ENCODE measurements at places on chromosomes 7 and 10.

GRCh38 chr7:92987095-92987494 is 130.7 kb downstream of the SAMD9 start:
- peak; percentile 88 for DNase-seq

DNA sequence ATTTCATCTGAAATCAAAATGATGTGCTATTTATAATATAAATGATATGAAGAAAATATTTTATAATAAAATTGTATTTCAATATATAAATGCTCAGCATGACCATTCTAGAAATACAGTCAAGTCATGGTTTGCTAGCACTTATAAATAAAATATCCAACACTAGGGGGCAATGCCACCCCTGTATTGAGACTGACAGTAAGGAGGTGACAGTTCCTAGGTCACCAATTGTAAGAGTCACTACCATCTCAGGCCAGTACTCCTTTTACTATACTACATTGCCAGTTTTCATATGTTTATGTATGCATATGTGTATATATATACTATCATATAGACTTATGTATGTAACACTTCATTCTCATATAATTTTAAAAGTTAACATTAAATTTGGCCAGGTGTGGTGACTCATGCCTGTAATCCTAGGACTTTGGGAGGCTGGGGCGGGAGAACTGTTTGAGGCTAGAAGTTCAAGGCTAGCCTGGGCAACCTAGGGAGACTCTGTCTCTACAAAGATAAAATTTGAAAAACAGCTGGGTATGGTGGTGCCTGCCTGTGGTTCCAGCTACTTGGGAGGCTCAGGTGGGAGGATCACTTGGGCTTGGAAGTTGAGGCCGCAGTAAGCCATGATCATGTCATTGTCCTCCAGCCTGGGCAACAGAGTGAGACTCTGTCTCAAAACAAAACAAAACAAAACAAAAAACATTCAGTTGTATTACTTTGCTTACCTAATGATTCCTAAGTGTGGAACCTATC is 2.4 kb upstream of the CNOT4 start:
- no peak for DNase-seq

- no peak for DNase-seq
Observed at GRCh38 chr7:99825873-99826272, 1.9 kb upstream of the CYP3A43 start.

DNA sequence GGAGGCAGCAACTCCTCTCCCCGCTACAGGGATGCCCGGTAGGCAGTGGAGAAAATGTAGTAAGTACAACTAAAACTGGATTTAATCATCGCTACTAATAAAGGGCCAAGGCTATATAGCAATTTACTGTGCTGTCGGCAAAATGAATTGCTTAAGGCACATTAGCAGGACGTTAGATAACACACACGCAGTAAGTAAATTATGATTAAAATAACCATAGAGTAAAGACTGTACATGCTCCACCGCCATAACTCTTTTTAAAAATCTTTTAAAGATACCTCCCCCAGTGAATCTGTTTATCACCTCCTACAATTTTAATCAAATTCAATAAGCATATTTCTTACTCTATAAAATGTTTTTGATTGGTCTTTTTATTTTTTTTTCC is 371.4 kb upstream of the MGMT start:
- no peak for DNase-seq

DNA sequence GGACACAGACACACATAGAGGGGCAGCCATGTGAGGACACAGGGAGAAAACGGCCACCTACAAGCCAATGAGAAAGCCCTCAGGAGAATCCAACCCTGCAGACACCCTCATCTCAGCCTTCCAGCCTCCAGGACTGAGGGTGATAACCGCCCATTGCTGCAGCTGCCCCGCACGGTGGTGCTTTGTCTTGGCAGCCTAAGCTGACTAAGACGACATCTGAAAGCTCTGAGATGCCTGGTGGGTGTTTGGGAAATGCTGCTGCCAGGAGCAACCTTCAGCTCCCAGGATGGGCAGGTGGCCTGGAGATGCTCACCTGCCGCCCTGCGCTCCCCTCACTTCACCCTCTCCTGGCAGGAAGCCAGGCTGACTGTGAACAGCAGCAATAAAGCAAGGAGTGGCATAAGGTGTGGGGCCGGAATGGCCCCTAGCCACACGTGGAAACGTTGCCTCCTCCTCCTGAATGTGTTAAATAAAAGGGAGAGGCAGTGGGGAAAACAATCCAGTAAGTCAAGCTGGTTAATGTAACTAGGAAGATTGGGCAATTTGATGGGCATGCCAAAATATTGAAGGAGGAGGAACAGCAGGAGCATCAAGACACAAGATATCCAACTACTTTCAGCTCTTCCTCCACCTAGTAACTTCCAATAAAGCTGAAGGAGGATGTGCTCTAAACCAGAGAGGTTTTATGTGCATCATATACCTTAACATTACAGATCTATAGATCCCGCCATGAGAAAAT is 121.5 kb downstream of the TNS3 start:
- DNase-seq = no peak

DNA sequence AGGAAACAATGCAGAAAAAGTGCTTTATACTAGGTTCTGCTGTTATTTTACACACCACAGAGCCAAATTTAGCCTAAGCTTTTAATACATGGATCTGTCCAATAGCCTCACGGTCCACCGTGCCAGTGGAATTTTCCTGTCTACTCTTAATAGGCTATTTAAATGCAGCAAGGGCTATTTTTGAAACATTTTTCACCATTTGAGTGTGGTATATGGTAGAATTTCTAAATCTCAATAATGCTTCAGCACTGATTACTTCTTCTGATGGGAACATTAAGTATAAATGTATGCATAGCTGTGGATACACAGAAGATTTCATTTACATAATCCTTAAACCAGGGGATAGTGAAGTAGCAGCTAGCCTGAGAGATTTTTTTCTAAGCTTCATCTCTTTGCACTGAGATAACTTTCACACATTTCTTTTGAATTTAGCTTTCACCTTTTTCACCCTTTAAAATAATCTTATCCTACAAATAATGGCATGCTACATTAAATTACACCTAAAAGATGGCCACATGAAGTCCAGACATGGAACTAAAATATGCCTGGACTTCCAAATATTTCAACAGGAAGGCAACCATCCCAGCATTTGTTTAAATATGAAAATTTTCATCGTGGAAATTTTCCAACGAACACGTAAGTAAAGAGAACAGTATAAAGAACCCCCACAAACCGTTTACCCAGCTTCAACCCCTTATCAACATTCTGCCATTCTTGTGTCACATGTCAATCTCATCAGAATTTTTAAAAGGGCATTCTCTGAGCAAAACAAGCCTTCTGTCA is 45.4 kb downstream of the AMPH start:
- DNase-seq = no peak

DNA sequence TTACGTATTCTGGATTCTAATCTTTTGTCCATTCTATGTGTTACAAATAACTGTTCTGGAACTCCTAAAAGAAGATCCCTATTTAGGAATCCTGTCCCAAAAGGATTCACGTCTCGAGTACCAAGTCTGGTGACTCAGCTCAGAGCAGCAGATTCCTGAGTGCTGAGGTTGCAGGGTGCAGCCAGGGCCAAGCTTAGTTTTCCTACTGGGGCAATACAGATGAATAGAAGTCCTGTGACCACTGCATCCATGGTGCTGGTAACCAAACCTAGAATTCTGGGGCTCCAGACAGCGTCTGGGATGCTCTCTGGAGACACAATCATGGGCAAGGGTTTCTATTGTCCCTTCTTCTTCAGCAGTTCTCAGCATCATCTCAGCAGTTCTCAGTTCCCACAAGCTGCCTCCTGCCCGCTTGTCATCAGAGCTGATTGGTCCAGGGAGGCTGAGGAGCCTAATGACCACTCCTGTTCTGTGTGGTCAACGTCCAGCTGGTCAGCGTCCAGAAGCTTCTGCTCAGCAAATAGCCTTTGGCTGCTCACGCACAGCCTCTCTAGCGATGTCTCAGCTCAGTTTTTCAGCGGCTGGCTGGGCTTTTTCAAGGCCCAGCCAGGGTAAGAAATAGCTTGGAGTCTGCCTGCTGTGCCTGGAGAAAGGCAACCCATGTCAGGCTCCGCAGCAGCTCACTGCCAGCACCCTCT is 50.4 kb upstream of the C7orf33 start:
- DNase-seq = peak; percentile 12

GRCh38 chr10:5742116-5742515 is 57.5 kb downstream of the TASOR2 start:
- DNase-seq = no peak

- no peak for DNase-seq
Observed at GRCh38 chr7:38819463-38819862, 89.5 kb downstream of the VPS41 start.

DNA sequence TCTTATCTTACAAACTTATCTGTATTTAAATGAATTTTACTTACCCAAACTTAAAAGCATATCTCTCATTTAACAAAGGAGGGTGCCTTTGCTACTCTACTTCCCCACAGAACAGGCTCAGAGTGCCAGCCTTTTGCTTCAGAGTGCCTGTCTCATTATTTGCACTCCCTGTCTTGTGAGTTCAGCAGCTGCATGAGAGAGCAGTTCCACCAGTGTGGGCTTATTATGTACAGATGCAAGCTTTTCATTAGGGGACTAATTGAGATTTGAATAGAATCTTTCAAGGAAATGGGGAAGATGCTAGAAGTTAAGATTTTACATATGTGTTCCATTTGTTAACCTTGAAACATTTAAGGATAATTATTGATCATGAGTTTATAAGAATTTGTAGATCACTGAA is 310.2 kb upstream of the LRRN3 start:
- no peak for DNase-seq

DNA sequence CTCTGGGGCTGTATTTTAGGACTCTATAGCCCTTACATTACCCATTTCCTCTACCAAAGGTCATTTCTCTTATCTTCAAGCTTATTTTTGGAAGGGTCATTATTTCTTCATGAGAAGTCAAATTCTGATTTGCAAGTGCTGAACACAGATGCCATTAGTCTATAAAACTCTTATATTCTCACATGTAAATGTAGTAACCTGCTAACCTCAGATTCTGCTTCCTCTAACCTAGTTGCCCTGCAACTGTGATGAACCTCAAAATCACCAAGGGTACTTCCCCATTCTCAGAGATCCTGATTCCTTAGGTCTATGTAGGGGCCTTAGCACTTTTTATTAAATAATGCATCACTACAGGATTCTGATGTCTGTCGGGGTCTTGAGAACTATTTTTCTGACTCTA is 6.3 kb downstream of the FAS start:
- DNase-seq = no peak

GRCh38 chr10:108789919-108790318 is 1133.4 kb downstream of the XPNPEP1 start:
- no peak for DNase-seq

DNA sequence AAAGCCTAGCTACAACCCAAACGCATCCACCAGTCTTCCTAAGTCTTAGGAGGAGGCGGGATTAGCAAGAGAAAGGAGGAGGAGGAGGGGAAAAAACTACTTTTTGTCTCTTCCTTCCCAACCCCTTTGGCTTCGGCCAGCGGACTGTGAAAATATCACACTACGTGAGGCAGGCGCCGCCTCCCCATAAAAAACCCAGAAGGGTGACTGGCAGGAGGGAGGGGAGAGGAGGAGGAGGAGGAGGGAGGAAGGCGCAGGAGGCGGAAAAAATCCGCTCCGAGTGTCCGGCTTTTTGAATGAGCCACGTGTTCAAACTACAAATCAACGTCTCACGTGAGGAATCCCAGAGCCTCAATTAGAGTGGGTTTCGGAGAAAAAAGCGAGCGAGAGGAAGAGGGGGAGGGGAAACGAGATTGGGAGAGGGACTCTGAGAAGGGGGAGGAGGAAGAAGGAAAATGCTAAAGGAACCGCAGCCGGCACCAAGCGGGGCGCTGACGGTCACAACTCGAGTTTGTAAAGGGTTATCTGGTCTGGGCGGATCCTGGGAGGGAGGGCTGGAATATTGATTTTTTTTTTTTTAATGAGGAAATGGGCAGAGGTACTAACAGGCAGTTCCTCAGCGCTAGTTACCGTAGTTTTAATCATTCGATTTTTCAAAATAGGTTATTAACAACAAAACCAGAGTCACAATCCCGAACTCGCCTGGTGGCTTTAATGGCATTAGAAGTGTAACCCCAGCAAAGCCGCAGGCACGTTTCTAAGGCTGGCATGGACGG is at the start of gene IGF2BP3:
IGF2BP3 (minus strand) TSS at position 162 of the 776 bp plus-strand sequence. CDS start 381 bp downstream, outside the sequence.
- peak; percentile 77 for DNase-seq

- no peak for DNase-seq
Observed at GRCh38 chr10:34360984-34361383, 454.1 kb downstream of the PARD3 start.

DNA sequence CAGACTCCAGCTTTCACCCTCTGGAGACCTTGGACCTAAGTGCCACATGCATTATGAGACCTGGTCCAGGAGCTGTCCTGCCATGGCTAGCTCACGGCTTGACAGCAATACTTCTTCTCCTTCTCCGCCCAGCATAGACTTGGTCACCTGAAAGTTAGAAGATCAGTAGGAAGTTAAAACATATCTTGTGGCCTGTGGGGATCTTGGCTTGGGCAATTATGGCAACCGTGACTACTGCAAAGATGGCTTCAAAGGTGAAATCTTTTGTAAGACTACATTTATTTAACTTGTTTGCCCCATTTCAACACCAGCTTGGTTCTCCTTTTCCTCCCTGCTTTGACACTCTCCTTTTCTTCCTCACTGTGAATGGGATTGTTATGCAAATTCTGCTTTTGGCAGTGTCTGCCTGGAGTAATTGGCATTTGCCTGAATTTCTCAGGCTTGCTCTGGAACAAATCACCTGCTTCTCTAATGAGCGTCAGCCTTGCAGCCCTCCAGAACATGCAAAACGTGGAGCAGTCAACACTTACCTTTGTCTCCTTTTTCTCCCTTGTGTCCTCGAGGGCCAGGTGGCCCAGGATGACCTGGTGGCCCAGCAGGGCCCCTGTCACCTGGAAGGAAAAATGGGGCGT is 53.4 kb downstream of the COL17A1 start:
- DNase-seq = no peak

DNA sequence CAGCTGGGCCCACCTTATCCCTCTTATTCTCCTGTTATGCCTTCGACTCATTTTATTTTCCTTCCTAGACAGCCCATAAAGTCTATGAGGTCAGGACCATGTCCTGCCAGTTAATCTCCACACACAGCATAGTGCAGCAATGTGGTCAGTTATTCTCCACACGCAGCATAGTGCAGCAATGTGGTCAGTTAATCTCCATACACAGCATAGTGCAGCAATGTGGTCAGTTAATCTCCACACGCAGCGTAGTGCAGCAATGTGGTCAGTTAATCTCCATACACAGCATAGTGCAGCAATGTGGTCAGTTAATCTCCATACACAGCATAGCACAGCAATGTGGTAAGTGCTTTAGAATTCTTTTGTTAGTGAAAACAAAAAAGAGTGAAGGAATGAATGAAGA is 77.8 kb downstream of the TEX36 start:
- DNase-seq = no peak

- DNase-seq = no peak
Observed at GRCh38 chr7:55548295-55548731, 24.0 kb downstream of the VOPP1 start.

DNA sequence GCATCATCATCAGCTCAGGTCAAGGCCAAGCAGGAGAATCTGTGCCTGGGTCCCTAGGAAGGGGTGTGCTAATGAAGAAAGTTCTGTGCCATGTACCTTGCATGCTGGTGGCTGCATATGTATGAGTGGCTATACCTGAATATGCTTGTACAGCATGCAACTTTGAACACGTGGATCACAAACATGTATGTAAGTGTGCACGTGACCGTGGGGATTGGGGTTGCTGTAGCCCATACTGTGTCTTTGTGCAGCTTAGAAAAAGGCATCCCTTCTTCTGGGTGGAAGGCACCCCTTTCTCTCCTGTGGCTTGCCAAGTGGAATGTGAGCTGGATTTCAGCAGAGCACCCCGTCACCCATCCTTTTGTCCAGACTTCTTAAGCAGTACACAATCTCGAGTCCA is 13.8 kb downstream of the EMX2 start:
- DNase-seq = no peak

All from AG04449 (cell line).